ENCODE measurements at places on chromosomes 4 and X. TPM values are rescaled to one million over a fixed set of nuclear protein-coding genes. Genes with fewer than 3 reads are reported as not detected.
A peak's percentile ranks its signal among the peaks of the same experiment; 100 is the strongest.

DNA sequence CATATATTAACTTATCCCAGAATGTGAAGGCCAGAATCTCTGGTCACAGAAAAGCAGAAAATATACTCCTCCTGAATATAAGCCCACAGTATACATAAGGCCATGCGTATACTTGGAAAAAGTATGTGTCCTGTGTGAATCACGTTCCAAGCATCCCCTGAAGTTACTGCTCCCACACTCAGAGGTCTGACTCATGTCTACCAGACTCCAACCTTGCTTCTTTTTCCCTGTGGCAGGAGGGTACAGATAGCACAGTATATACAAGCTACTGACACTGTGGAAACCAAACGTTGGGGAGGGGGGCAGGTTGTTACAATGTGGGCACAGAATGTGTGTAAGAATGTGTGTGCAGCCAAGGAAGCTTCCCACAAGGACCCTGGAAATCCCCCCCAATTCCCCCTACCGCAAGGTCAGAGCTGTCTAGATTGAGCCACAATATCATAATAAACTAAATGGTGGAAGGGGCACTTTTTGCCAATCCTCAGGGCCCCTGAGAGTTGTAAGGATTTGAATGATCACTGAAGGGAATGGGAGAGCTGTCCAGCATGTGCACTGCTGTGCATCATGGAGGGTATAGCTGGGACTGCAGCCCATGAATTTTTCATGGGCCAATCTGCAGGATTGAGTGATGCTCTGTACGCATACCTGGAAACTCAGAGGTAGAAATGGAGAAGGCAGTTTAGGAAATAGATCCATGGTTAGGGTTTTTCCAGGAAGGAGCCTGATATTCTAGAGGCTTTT, 7.4 kb upstream of the RELL1 start:
- no peak overlapping the region for H3K27ac ChIP-seq
- H3K27me3 ChIP-seq, result no peaks in the 10 kb centered on the region
- peaks cover 9% of the 10 kb centered on the region for H3K36me3 ChIP-seq
- H3K4me3 ChIP-seq, result no peak overlapping the region

GRCh38 chr4:90281541-90282355, 154.6 kb downstream of the CCSER1 start:
- DNase-seq, result no peak
- H3K4me3 ChIP-seq, result no peak overlapping the region
- H3K27me3 ChIP-seq, result no peaks in the 10 kb centered on the region
- H3K4me1 ChIP-seq, result no peaks in the 10 kb centered on the region

DNA sequence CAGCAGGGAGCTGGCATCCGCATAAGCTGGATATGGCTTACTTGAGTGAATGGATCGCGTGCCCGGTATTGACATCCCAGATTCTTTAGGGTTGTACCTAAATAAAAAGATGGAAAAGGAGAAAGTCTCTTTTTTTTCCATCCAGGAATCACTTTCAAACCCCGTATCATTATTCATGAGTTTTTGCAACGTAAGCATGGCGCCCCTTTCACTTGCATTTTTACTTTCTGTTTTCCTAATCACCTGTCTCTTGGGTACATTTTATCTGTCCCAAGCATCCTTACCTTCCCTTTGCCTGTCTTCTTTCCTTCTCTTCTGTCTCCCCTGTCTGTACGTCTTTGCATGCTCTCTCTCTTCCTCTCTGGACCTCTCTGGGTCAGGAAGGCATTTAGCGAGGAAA, 128.6 kb downstream of the CPE start:
- peaks cover 7% of the 10 kb centered on the region for H3K27me3 ChIP-seq
- no peak for DNase-seq
- H3K4me1 ChIP-seq, result peaks cover 8% of the 10 kb centered on the region
- H3K36me3 ChIP-seq, result no peaks in the 10 kb centered on the region

GRCh38 chr4:575281-576141, 584 bp downstream of the TMEM271 start:
- no peak overlapping the region for H3K27ac ChIP-seq
- H3K4me1 ChIP-seq, result peaks cover 19% of the 10 kb centered on the region
- no peak overlapping the region for H3K4me3 ChIP-seq
- no peaks in the 10 kb centered on the region for H3K36me3 ChIP-seq

TSPAN5 gene
- 22.9 TPM for total RNA-seq

GRCh38 chr4:98657531-98658286, 702 bp downstream of the TSPAN5 start:
- H3K4me3 ChIP-seq, result peak overlapping the region; percentile 96
- DNase-seq, result peak; percentile 57
- peaks cover 82% of the 10 kb centered on the region for H3K4me1 ChIP-seq

- no peaks in the 10 kb centered on the region for H3K36me3 ChIP-seq
- H3K4me1 ChIP-seq, result peaks cover 39% of the 10 kb centered on the region
- peaks cover 30% of the 10 kb centered on the region for H3K27me3 ChIP-seq
- no peak overlapping the region for H3K27ac ChIP-seq
- peak overlapping the region; percentile 78 for H3K4me3 ChIP-seq
These were observed 78.1 kb downstream of the RLIM start for GRCh38 chrX:74536152-74536831.

- no peak for DNase-seq
- no peaks in the 10 kb centered on the region for H3K27me3 ChIP-seq
- H3K4me3 ChIP-seq, result no peak overlapping the region
- H3K4me1 ChIP-seq, result no peaks in the 10 kb centered on the region
These were observed 290.2 kb downstream of the ZNF674 start for GRCh38 chrX:46255046-46255445.

SPP1 gene
- total RNA-seq, result 0.19 TPM

PABPC1L2B gene
- total RNA-seq, result not detected

CXCL9 gene
- 2.7 TPM for total RNA-seq

DNA sequence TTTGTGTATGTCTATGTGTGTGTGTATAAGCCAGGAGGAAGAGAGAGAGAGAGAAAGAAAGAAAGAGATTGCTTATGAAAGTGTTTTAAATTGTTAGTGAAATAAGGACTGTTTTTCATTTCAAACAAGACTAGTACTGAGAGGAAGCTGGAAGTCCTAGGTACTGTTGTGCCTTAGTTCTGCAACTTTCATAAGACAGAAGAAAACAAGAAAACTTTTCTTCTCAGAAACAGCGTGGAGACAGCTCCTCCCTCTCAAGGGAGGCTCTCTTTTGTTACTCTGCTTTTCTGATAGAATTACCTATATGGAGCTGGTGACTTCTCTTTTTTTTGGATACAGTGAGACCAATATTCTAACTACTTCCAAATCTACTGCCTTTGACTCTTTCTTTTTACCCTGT, 62.5 kb downstream of the BANK1 start:
- no peak overlapping the region for H3K27ac ChIP-seq
- peaks cover 9% of the 10 kb centered on the region for H3K27me3 ChIP-seq
- no peak for DNase-seq
- no peaks in the 10 kb centered on the region for H3K4me1 ChIP-seq
- no peaks in the 10 kb centered on the region for H3K36me3 ChIP-seq

TCEAL5 gene
- total RNA-seq, result not detected

GRCh38 chr4:41067369-41067768, 147.0 kb downstream of the APBB2 start:
- no peaks in the 10 kb centered on the region for H3K36me3 ChIP-seq
- DNase-seq, result no peak
- no peaks in the 10 kb centered on the region for H3K27me3 ChIP-seq
- no peak overlapping the region for H3K27ac ChIP-seq
- no peak overlapping the region for H3K4me3 ChIP-seq

RASSF6 gene
- 0.07 TPM for total RNA-seq

DNA sequence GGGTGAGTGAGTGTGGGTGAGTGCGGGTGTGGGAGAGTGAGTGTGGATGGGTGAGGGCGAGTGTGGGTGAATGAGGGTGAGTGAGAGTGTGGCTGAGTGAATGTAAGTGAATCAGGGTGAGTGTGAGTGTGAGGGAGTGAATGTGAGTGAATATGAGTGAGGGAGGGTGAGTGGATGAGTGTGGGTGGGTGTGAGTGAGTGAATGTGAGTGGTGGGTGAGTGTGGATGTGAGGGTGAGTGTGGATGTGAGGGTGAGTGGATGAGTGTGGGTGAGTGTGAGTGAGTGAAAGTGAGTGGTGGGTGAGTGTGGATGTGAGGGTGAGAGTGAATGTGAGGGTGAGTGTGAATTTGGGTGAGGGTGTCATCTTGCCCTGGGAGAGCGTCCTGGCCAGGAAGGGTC, 67.5 kb downstream of the TRIML1 start:
- no peak overlapping the region for H3K4me3 ChIP-seq
- no peaks in the 10 kb centered on the region for H3K4me1 ChIP-seq
- no peak for DNase-seq
- peaks cover 8% of the 10 kb centered on the region for H3K36me3 ChIP-seq
- no peak overlapping the region for H3K27ac ChIP-seq
- H3K27me3 ChIP-seq, result no peaks in the 10 kb centered on the region

GRCh38 chr4:41505161-41505661, 32.7 kb upstream of the LIMCH1 start:
- DNase-seq, result no peak
- no peak overlapping the region for H3K27ac ChIP-seq
- H3K36me3 ChIP-seq, result no peaks in the 10 kb centered on the region
- H3K4me3 ChIP-seq, result no peak overlapping the region

- H3K36me3 ChIP-seq, result no peaks in the 10 kb centered on the region
- peaks cover 60% of the 10 kb centered on the region for H3K27me3 ChIP-seq
- no peak overlapping the region for H3K27ac ChIP-seq
- H3K4me3 ChIP-seq, result no peak overlapping the region
These were observed 27.1 kb upstream of the PDZD4 start for GRCh38 chrX:153857348-153857903.

DNA sequence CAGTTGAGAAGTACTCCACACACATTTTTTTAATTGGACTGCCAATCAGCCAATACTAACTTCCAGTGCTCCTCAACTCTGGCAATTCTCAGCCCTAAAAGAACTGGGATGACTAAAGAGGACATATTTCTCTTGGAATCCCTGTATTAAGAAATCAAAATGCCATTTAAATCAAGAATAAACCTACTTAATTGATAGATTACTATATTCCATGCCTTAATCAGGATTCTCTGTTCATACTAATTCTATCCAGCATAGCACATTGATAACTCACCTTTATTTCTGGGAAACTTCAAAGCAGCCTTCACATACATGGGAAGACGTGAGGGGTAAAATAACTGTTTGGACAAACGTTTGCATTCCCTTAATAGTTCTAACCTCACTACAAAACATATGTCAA, 93.0 kb upstream of the DKK2 start:
- no peak overlapping the region for H3K4me3 ChIP-seq
- peaks cover 8% of the 10 kb centered on the region for H3K27me3 ChIP-seq
- no peak for DNase-seq
- no peaks in the 10 kb centered on the region for H3K4me1 ChIP-seq

GABRE gene
- not detected for total RNA-seq

DNA sequence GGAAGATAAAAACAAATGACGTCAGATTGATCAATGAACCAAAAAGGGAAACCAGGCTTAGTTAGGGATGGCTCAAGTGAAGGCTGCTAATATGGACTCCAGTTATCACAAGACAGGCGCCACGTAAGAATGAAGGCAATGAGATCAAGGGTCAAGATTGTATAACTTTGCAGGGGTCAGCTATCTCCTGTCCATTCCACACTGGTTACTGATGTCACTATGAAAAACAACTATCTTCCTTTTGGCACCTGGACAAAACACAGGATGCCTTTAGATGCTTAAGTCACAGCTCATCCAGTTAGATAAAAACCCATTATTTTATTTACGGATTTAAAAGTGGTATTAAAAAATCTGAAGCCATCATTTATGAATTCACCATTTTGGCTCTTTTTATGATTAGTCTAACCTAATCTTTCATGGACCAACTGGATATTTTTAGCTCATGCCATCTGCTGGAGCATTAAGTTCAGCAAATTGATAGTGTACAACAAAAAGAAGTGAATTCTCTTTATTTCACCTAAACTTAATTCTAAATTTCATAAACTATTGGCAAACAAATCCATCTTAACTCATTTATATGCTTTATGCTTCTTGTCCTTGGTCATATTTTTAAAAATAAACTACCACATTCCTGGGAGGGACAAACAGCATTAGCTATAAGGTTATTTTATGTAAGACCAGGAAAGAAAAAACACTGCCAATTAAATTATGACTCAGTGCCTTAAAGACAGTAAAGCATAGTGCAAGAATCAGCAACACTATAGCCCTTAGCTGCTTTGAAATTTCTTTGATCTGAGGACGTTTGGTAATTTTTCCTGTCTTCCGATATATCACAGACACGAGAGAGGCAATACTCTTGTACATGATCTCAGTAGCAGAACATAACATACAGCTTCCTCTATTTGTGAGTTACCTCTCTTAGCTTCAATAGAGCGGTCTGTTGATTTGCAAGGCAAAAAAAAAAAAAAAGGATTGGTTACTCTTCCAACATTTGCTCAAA, 27.0 kb downstream of the DHX15 start:
- H3K27ac ChIP-seq, result peak overlapping the region; percentile 92
- no peak for DNase-seq
- H3K4me1 ChIP-seq, result peaks cover 69% of the 10 kb centered on the region
- H3K27me3 ChIP-seq, result no peaks in the 10 kb centered on the region

- H3K4me3 ChIP-seq, result no peak overlapping the region
- peaks cover 17% of the 10 kb centered on the region for H3K27me3 ChIP-seq
- no peaks in the 10 kb centered on the region for H3K4me1 ChIP-seq
- H3K36me3 ChIP-seq, result no peaks in the 10 kb centered on the region
- H3K27ac ChIP-seq, result no peak overlapping the region
These were observed 11.8 kb downstream of the GAB1 start for GRCh38 chr4:143348233-143349077.

IL2RG gene
- 290 TPM for total RNA-seq

- peak overlapping the region; percentile 21 for H3K27ac ChIP-seq
- DNase-seq, result peak; percentile 25
- H3K36me3 ChIP-seq, result peaks cover 6% of the 10 kb centered on the region
- no peaks in the 10 kb centered on the region for H3K27me3 ChIP-seq
- peak overlapping the region; percentile 39 for H3K4me3 ChIP-seq
- H3K4me1 ChIP-seq, result peaks cover 48% of the 10 kb centered on the region
These were observed 98.2 kb downstream of the FRYL start for GRCh38 chr4:48681856-48682255.

CPE gene
- not detected for total RNA-seq

ADRA2C gene
- total RNA-seq, result not detected

NXF2 gene
- not detected for total RNA-seq

GRCh38 chrX:18674788-18675735, 3.2 kb upstream of the RS1 start:
- DNase-seq, result peak; percentile 84
- peak overlapping the region; percentile 90 for H3K27ac ChIP-seq
- H3K4me3 ChIP-seq, result peak overlapping the region; percentile 82
- no peaks in the 10 kb centered on the region for H3K4me1 ChIP-seq
- H3K27me3 ChIP-seq, result no peaks in the 10 kb centered on the region

MAGEA1 gene
- total RNA-seq, result not detected

DNA sequence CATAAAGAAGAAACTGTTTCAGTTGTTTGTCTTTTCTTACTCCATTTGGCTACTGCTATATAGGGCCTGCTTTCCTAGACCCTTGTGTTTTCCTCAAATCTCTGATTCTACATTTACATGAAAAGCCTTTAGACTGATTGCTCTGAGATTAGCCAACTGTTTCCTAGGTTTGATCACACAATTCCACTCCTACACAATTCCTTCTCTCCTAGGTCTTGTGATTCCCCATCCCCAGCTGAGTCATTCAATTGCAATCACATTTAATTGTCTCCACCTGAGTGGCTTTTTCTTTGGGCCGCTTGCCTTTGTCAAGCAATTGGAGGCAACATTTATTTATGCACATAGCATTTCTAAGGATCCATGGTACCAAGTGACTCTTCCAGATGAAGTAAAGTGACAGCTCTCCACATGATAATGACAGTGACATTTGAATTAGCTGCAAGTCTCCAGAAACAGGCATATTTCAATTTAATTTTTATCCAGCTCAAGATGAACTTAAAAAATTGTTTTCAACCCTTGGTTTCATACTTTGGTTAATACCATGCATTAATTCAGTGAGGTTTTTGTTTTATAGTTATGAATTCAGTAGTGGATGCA, 35.8 kb downstream of the ATXN3L start:
- no peak overlapping the region for H3K4me3 ChIP-seq
- no peak for DNase-seq
- H3K27me3 ChIP-seq, result peaks cover 29% of the 10 kb centered on the region
- H3K4me1 ChIP-seq, result no peaks in the 10 kb centered on the region
- peaks cover 7% of the 10 kb centered on the region for H3K36me3 ChIP-seq
- H3K27ac ChIP-seq, result no peak overlapping the region
